CD8-positive, alpha-beta T cell (primary cell): ENCODE measurements at places on chromosomes 6 and 20.

DNA sequence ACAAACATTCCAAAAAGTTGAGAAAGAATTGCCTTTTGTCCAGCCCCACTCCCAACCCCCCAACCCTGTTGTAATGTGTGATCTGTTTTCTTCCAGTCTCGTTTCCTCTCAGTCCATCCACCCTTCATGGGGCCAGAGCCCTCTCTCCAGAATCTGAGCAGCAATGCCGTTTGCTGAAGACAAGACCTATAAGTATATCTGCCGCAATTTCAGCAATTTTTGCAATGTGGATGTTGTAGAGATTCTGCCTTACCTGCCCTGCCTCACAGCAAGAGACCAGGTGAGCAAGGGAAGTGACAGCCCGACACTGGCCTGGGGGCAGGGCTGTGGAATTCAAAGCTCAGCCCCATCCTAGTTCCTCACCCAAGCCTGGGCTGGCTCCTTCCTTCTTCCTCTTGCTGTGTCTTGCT lies 7.8 kb downstream of the MAVS start:
- DNase-seq, result no peak

- DNase-seq, result no peak
These were observed 378.2 kb upstream of the BTBD3 start for GRCh38 chr20:11539450-11539849.

DNA sequence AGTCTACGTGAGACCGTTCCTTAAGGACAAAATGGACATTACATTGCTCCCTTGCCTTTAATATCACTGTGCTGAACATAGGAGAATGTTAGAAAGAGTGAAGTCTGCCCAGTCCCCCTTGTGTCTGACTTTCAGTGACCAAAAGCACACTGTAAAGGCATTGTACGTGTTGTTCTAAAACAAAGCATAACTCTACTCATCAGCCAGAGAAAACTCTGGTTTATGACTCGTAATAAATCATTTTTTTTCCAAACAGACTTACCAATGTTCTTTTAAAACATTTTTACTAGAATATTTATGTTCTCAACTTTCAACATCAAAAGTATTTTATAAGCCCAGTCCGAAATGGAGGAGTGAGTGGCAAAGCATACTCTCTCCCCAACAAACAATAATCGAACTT lies 262.5 kb downstream of the GJA1 start:
- DNase-seq, result no peak

- DNase-seq, result no peak
These were observed 44.8 kb downstream of the AGPAT4 start for GRCh38 chr6:161228921-161229591.

- DNase-seq, result no peak
These were observed 138.0 kb upstream of the ARID1B start for GRCh38 chr6:156639009-156639721.
